Midbrain (tissue), 1 donor: ENCODE measurements at places on chromosomes 16 and 17.

GRCh38 chr17:45413498-45413923 is 19.2 kb downstream of the ARHGAP27 start:
- DNase-seq = peak; percentile 23

DNA sequence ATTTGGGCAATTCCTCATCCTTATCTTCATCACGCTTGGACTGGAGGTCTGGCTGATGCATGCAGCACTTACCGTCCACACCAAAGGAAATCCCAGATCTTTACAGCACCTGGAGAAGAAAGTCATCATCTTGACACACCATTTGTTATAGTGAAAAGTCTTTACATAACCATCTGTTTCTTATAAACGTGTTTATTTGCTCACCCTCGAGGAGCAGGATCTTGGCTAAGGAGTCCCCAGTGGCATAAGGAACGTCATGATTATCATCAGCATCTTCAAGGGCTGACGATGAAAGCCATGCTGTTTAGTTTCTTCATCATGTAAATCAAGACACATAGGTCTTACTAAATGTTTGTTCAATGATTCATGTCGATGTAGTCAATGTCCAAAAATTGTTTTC is 248.8 kb upstream of the ELAC2 start:
- no peak for DNase-seq

- DNase-seq = no peak
Observed at GRCh38 chr17:50191359-50192143, 9.9 kb downstream of the COL1A1 start.

DNA sequence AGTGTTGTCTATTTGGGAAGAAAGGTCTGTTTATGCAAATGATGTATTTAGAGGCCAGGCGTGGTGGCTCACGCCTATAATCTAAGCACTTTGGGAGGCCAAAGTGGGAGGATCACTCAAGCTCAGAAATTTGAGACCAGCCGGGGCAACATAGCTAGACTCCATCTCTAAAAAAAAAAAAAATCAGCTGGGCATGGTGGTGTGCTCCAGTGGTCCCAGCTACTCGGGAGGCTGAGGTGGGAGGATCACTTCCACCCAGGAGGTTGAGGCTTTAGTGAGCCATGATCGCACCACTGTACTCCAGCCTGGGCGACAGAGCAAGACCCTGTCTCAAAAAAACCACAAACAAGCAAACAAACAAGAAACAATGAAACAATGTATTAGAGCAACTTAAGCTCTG is 18.9 kb upstream of the HEATR3 start:
- no peak for DNase-seq

DNA sequence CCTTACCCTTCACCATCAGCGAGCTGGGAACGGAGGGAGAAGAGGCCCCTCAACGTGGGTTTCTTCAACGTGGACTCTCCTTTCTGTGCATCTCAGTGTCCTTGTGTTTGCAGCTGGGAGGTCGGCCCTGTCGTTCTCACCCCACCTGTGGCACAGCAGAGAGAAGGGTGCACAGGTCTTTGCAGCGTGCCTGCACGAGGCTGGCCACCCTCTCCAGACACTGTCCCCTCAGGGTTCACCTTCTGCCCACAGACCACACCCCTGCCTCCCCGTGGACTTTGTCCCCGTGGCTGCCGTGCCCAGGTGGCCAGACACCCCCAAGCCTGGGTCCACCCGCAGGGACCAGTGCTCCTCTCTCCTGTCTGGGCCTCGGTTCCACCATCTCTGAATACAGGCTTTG is 7.3 kb upstream of the WDR45B start:
- no peak for DNase-seq

GRCh38 chr16:87636050-87636684 is 33.9 kb downstream of the JPH3 start:
- peak; percentile 73 for DNase-seq

DNA sequence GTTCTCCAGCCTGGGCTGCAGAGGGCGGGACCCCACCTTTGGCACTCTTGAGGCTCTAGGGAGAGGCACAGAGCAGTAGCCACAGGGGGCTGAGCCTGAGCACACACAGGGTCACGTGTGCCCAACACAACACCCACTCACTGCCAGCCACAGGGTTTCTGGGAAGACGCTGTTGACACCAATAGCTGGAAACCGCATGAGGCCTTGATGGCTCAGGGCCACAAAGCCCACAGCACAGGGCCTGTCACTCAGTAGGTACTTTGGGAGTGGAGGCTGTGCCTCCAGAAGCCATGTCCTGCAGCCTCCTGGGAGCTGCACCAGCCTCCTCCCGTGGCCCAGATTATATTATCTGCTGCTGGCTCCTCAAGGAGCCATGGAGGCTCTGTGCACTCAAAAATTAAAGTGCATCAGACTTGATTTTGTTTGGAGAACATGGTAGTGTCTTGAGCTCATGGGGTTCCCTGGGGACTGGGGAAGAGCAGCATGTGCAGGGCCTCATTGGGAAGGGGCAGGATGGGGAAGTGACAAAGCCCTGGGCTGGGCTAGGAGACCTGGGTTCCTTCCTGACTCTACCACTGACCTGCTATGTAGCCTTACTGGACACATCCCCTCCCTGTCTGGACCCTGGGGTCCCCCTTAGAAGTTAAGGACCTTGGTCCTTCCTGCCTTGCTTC is 12.5 kb upstream of the SREBF1 start:
- peak; percentile 46 for DNase-seq
